ENCODE measurements at places on chromosomes 1 and 21. TPM values are rescaled to one million over a fixed set of nuclear protein-coding genes. Genes with fewer than 3 reads are reported as not detected.

Gene CLK2
- 104 TPM for total RNA-seq

DNA sequence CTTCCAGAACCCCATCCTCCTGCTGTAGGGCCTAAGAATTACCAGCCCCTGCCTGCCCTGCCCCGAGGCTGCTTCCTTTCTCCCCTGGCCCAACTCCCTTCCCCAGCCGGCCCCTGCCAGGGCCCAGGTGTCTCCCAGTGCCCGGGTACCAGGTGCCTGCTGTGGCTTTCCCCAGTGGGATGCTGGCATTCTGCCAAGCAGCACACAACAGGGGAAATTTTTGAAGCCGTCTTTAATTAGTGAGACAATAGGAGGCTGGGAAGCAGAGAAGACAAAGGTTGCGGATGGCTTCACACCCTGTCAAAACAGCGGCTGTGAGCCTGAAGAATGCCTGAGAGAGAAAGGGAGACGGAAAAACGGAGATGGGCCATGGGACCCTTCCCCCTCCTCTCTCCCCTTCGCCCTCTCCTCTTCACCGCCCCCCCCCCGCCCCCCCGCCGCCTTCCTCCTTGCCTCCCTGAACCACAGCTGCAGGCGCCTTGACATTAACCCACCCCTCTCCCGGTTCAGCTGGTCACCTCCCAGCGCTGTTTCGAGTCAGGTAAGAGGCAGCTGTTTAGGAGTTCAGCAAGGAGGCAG lies 33.6 kb downstream of the LRRN2 start:
- peaks cover 13% of the 10 kb centered on the region for H3K27me3 ChIP-seq
- no peaks in the 10 kb centered on the region for H3K36me3 ChIP-seq
- peaks cover 4% of the 10 kb centered on the region for H3K4me1 ChIP-seq
- DNase-seq: no peak
- H3K27ac ChIP-seq: no peak overlapping the region

- no peaks in the 10 kb centered on the region for H3K4me1 ChIP-seq
- H3K4me3 ChIP-seq: no peak overlapping the region
- H3K27ac ChIP-seq: no peak overlapping the region
- H3K27me3 ChIP-seq: peaks cover 32% of the 10 kb centered on the region
- no peak for DNase-seq
Observed at GRCh38 chr21:39613041-39613934, 548 bp downstream of the B3GALT5 start.

DNA sequence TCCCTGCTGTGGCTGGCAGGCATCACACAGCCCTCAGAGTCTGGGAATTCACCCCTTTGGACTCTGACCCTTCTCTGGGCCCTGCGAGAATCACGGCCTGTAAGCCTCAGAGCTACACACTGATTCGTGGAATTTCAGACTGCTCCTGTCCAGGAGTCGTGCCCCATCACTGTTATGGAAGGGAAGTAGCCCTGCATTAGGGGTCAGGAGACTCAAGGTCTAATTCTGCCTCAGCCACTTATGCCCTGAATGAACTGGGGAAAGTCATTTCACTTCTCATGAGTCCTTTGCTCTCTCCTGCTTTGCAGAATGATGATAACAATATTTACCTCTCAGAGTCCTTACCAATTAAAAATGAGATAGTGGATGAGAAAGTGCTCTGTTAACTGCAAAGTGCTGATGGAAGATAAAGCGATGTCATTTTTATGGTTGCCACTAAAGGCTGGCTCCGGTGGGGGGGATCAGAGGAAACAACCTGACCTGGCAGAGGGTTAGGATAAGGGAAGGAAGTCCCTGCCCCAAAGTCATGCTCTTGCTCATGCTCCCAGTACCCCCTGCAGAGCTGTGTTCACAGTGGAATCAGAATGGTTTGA lies 148.6 kb upstream of the CD34 start:
- H3K36me3 ChIP-seq: no peaks in the 10 kb centered on the region
- H3K4me1 ChIP-seq: no peaks in the 10 kb centered on the region
- H3K27me3 ChIP-seq: peaks cover 13% of the 10 kb centered on the region
- no peak overlapping the region for H3K4me3 ChIP-seq

Gene NID1
- total RNA-seq: not detected

Gene KIRREL1
- total RNA-seq: not detected

- H3K4me1 ChIP-seq: peaks cover 20% of the 10 kb centered on the region
- peaks cover 13% of the 10 kb centered on the region for H3K36me3 ChIP-seq
- peaks cover 36% of the 10 kb centered on the region for H3K27me3 ChIP-seq
Observed at GRCh38 chr1:201468844-201469644, at the start of gene PHLDA3. Gene PHLDA3 (minus strand): TSS chr1:201469188. CDS start chr1:201468786, 402 bp downstream.

GRCh38 chr1:228149406-228150119 lies at the start of gene GJC2:
Gene GJC2 (plus strand): TSS chr1:228149930. CDS start chr1:228157759, 7,829 bp downstream.
- no peak for DNase-seq
- H3K36me3 ChIP-seq: no peaks in the 10 kb centered on the region
- no peak within 1 kb of the TSS for H3K4me3 ChIP-seq
- H3K27ac ChIP-seq: no peak within 1 kb of the TSS
- no peaks in the 10 kb centered on the region for H3K27me3 ChIP-seq

- no peak overlapping the region for H3K4me3 ChIP-seq
- no peak overlapping the region for H3K27ac ChIP-seq
- peaks cover 27% of the 10 kb centered on the region for H3K4me1 ChIP-seq
Observed at GRCh38 chr1:234864116-234864515, 254.1 kb upstream of the IRF2BP2 start.

- no peaks in the 10 kb centered on the region for H3K4me1 ChIP-seq
- peaks cover 60% of the 10 kb centered on the region for H3K36me3 ChIP-seq
- no peak overlapping the region for H3K4me3 ChIP-seq
- no peaks in the 10 kb centered on the region for H3K27me3 ChIP-seq
- no peak overlapping the region for H3K27ac ChIP-seq
Observed at GRCh38 chr1:25978403-25978802, 19.5 kb downstream of the PAFAH2 start.

Gene FUCA1
- 7.1 TPM for total RNA-seq

Gene MCOLN2
- total RNA-seq: 11.4 TPM

GRCh38 chr1:27858949-27859576 lies 13.3 kb upstream of the THEMIS2 start:
- no peaks in the 10 kb centered on the region for H3K27me3 ChIP-seq
- H3K27ac ChIP-seq: peak overlapping the region; percentile 80
- peaks cover 29% of the 10 kb centered on the region for H3K4me1 ChIP-seq
- H3K36me3 ChIP-seq: no peaks in the 10 kb centered on the region

Gene SPSB1
- 1.1 TPM for total RNA-seq

Gene PDZK1IP1
- total RNA-seq: not detected

DNA sequence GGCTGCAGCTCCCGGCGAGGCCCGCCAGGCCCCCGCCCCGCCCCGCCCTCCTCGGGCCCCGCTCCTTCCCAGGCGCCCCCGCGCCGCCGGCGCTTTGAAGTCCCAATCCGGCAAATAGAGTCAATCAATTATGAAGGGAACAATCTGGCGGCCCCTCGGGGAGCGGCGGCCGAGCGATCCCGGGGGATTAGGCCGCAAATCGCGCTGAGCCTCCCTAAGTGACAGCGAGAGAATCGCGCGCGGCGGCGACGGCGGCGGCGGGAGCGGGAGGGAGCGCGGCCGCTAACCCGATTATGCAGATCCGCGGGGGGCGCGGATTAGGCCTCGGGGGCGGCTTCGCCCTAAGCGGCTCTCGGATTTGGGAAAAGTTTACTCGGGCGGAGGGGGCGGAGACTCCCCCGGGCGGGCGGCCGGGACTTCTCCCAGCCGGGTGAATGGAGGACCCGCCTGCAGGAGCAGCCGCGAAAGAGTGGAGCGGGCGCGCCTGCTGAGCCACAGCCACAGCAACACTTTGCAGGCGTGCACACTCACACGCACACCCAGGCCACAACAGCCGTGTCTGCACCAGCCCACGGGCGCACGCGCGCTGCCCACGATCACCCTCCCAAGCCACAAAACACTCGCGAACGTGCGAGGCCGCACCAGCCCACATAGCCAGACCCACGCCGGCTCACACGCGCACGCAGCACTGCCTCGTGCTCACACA lies 23.0 kb upstream of the DMBX1 start:
- no peak for DNase-seq
- peak overlapping the region; percentile 68 for H3K4me3 ChIP-seq
- H3K27me3 ChIP-seq: peaks cover 66% of the 10 kb centered on the region
- H3K36me3 ChIP-seq: no peaks in the 10 kb centered on the region
- no peak overlapping the region for H3K27ac ChIP-seq

- no peaks in the 10 kb centered on the region for H3K27me3 ChIP-seq
- H3K4me3 ChIP-seq: no peak overlapping the region
- H3K4me1 ChIP-seq: peaks cover 7% of the 10 kb centered on the region
- no peak for DNase-seq
- H3K27ac ChIP-seq: no peak overlapping the region
Observed at GRCh38 chr1:168585191-168585590, 8.8 kb downstream of the XCL1 start.

Gene TCEA3
- 11.4 TPM for total RNA-seq

Gene CRB1
- total RNA-seq: 0.08 TPM

Gene KRTAP21-2
- total RNA-seq: not detected

Gene ASTN1
- not detected for total RNA-seq

Gene SPTA1
- not detected for total RNA-seq

- DNase-seq: no peak
- H3K36me3 ChIP-seq: peaks cover 5% of the 10 kb centered on the region
- peaks cover 31% of the 10 kb centered on the region for H3K4me1 ChIP-seq
- H3K27ac ChIP-seq: no peak overlapping the region
Observed at GRCh38 chr1:182262425-182262824, 129.2 kb downstream of the GLUL start.

DNA sequence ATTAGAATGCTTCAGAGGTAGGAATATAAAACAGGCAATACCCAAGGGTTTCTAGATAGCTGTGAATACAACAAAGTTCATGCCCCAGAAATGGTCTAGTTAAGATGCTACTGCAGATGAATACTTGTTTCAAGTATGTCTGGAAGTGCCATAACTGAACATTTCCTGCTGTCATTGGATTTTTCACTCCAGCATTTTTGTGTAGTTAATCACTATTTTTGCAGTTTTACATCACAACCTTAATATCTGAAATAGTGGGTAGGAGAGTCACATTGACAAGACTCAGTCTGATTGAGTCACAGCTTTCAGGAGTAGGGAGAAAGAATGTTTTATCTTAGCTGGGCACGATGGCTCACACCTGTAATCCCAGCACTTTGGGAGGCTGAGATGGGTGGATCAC lies 126.4 kb upstream of the C1orf21 start:
- no peak overlapping the region for H3K4me3 ChIP-seq
- H3K36me3 ChIP-seq: no peaks in the 10 kb centered on the region
- no peak for DNase-seq
- no peak overlapping the region for H3K27ac ChIP-seq
- H3K27me3 ChIP-seq: peaks cover 4% of the 10 kb centered on the region
- no peaks in the 10 kb centered on the region for H3K4me1 ChIP-seq

DNA sequence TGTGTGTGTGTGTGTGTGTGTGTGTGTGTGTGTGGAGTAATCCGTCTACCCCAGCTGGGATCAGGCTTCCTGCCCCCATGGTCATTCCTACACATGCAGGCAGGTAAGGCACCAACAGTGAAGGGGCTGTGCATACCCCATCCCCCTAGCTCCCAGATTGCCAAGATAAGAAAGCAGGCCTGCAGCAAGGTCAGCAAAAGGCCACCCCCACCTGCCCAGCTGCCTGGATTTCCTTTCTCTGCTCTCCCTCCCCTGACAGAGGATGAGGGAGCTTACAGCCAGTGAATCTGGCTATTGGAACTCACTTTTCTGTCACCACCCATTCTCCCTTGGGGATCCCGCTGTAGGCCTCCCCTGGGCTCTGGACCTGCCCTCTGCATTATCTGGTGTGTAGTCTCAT lies 7.9 kb downstream of the ALX3 start:
- H3K27ac ChIP-seq: no peak overlapping the region
- no peak overlapping the region for H3K4me3 ChIP-seq
- H3K27me3 ChIP-seq: peaks cover 20% of the 10 kb centered on the region
- no peak for DNase-seq
- peaks cover 7% of the 10 kb centered on the region for H3K4me1 ChIP-seq

Gene PLPPR5
- not detected for total RNA-seq

DNA sequence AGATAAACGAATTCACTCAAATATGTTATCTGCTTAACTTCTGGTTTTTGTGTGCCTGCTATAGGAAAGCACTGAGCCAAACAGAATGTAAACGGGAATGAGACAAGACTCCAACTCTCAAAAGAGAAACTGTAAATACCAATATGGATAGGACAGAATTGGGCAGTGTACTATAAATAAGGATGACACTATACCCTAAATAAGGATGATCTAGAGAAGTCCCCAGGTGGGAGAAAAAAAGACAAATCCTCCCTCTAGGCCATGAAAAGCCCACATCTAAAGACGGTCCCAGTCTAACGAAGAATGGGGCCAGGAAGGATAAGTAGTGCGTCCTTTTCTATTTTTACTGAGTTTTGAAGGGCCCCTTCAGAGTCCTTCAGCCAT lies 1.5 kb upstream of the GABPB2 start:
- H3K36me3 ChIP-seq: peaks cover 35% of the 10 kb centered on the region
- peak overlapping the region; percentile 98 for H3K4me3 ChIP-seq
- peaks cover 23% of the 10 kb centered on the region for H3K4me1 ChIP-seq
- peak overlapping the region; percentile 100 for H3K27ac ChIP-seq
- DNase-seq: no peak

GRCh38 chr21:27082431-27083010 lies 115.6 kb upstream of the ADAMTS5 start:
- no peak overlapping the region for H3K27ac ChIP-seq
- H3K36me3 ChIP-seq: no peaks in the 10 kb centered on the region
- no peaks in the 10 kb centered on the region for H3K27me3 ChIP-seq
- no peaks in the 10 kb centered on the region for H3K4me1 ChIP-seq
- H3K4me3 ChIP-seq: no peak overlapping the region

DNA sequence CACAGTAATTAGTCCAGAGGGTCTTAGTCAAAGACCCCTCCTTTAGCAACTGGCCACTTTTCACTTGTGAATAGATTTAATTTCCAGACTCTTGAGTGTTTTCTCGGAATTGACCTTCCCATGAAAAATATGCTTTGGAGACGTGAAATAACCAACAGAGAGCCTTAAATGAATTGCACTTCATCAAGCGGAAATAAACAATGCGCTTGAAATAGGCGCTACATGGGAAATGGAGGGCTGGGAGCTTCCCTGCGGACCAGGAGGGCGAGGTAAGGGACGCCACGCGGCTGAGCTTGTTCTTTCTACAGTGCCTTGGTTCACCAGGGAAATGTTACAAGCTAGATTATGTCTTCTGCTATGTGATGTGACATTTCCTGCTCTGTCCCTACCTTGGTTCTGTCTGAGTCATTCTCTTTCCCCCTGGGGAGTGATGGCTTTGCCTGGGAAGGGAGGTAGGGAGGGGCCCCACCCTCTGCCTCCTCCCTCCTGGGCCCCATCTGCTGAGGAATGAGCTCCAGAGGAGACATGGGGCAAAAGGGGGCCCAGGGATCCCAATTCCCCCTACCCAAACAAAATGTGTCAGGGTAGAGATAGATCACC lies 619.3 kb downstream of the PTPRU start:
- DNase-seq: no peak
- H3K27me3 ChIP-seq: no peaks in the 10 kb centered on the region
- H3K36me3 ChIP-seq: no peaks in the 10 kb centered on the region
- no peak overlapping the region for H3K27ac ChIP-seq
- H3K4me3 ChIP-seq: no peak overlapping the region

Gene KANK4
- not detected for total RNA-seq

Gene CD52
- total RNA-seq: 1,112 TPM

GRCh38 chr1:80973101-80973500 lies 827.6 kb upstream of the ADGRL2 start:
- H3K4me3 ChIP-seq: no peak overlapping the region
- H3K4me1 ChIP-seq: no peaks in the 10 kb centered on the region
- H3K36me3 ChIP-seq: no peaks in the 10 kb centered on the region
- no peak overlapping the region for H3K27ac ChIP-seq
- H3K27me3 ChIP-seq: no peaks in the 10 kb centered on the region
- DNase-seq: no peak

Gene SH3GLB1
- total RNA-seq: 69.2 TPM

GRCh38 chr1:27560268-27561123 lies 43.4 kb downstream of the AHDC1 start:
- DNase-seq: no peak
- H3K36me3 ChIP-seq: peaks cover 2% of the 10 kb centered on the region
- H3K27ac ChIP-seq: peak overlapping the region; percentile 8
- H3K4me1 ChIP-seq: peaks cover 33% of the 10 kb centered on the region
- no peak overlapping the region for H3K4me3 ChIP-seq

Measured in activated CD8-positive, alpha-beta T cell treated with anti-CD3 and anti-CD28 coated beads, Interleukin-2, amount 10 ng/mL, durations not matched to agents 7 days and 5 days (primary cell).